ENCODE measurements at places on chromosomes 13 and 19. TPM values are rescaled to one million over a fixed set of nuclear protein-coding genes. Genes with fewer than 3 reads are reported as not detected.

DNA sequence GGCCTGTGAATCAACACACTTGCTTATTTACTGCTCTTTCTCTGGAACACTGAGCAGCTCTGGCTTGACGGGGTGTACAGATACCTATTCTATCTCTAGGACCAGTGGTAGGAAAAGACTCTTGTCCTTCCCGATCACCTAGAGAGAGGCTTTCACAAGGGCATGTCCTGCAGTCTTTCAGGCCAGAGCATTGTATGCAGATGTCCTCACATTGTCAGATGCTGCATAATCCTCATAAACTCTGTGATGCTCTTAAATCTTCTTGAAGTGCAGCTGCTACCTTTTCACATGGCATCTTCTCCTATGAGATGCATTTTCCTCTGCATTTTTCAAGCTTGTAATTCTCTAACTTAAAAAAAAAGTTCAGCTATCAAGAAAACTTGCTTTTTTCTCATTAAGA is 369.4 kb downstream of the OLFM4 start:
- no peaks in the 10 kb centered on the region for H3K27me3 ChIP-seq
- no peak overlapping the region for H3K4me3 ChIP-seq
- no peak for DNase-seq
- H3K36me3 ChIP-seq: no peaks in the 10 kb centered on the region
- no peaks in the 10 kb centered on the region for H3K4me1 ChIP-seq

GRCh38 chr13:113425941-113426590 is 27.2 kb downstream of the ADPRHL1 start:
- no peak for DNase-seq
- no peaks in the 10 kb centered on the region for H3K27me3 ChIP-seq
- no peak overlapping the region for H3K27ac ChIP-seq

DNA sequence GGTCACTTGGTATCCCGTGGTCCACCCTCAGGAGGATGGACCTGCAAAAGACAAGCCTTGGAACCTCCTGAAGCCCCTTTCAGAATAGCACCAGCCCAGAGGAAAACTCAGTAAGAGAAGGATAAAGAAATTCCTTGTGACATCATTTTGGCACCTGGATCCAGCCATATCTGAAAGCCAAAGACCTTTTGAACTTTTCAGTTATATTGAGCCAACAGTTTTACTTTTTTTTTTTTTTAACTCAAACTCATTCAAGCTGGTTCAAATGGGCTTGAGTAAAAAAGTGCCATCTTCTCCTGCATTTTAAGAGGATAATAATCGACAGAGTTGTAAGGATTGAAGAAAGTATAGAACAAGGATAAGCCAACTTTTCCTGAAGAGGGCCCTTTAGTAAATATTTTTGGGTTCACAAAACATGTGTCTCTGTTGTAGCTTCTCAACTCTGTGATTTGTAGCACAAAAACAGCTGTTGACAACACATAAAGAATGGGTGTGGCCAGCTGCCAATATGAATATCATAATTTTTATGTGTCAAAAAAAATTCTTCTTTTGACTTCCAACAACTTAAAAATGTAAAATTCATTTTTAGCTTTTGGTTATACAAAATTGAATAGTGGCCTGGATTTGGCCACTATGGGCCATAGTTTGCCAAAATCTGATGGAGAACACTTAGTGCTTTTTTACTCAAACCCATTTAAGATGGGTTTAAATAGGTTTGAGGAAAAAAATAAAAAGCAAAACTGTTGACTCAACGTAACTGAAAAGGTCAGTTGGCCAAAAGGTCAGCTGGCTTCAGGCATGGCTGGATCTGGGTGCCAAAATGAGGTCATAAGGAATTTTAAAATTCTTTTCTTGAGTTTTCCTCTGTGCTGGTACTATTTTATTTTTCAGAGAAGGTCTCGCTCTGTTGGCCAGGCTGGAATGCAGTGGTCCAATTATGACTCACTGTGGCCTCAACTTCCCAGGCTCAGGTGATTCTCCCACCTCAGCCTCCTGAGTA is 50.7 kb downstream of the ACSBG2 start:
- no peak overlapping the region for H3K4me3 ChIP-seq
- peaks cover 2% of the 10 kb centered on the region for H3K36me3 ChIP-seq
- H3K27ac ChIP-seq: no peak overlapping the region
- H3K4me1 ChIP-seq: peaks cover 9% of the 10 kb centered on the region
- no peak for DNase-seq
- peaks cover 18% of the 10 kb centered on the region for H3K27me3 ChIP-seq

The CDC34 gene
- 50.4 TPM for total RNA-seq

Measured in activated CD4-positive, alpha-beta memory T cell treated with anti-CD3 and anti-CD28 coated beads, Interleukin-2, amount 10 ng/mL, durations not matched to agents 7 days and 5 days (primary cell).